ENCODE measurements at places on chromosomes 11 and 22.
A peak's percentile ranks its signal among the peaks of the same experiment; 100 is the strongest.

DNA sequence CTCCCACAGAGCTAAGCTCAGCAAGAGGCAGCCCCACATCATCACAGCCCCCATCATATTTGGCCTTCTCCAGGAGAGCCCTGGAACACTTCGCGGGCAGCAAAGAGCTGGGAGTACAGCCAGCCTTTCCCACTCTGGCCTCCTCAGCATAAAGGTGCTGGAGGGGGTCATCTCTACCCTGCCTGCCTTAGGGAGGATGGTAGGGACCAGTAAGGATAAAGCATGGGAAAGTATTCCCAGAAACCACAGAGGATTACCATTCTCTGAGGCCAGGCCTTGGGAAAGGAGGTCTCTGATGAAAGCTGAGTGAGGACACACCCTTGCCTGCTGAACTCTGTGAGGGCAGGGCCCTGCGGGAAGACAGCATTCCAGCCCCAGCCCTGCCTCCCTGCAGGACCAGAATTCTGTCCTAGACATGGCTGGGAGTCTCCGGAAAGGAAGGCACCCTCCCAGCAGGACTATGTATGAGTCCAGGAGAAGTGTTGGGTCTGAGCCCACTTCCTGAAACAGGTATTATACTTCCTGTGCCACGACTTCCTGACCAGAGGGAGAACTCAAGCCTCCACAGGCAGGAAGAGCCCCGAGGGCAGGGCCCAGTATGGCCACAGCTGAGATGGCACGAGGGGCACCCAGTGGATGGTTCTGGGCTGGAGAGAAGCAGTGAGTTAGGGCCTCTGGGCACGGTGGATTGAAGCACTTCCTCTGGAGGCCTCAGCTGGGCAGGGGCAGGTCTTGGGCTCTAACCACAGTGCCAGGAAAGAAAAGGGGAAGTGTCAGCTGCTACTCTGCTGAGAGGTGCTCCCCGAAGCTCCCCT is 12.9 kb upstream of the CASTOR1 start:
- DNase-seq: no peak

DNA sequence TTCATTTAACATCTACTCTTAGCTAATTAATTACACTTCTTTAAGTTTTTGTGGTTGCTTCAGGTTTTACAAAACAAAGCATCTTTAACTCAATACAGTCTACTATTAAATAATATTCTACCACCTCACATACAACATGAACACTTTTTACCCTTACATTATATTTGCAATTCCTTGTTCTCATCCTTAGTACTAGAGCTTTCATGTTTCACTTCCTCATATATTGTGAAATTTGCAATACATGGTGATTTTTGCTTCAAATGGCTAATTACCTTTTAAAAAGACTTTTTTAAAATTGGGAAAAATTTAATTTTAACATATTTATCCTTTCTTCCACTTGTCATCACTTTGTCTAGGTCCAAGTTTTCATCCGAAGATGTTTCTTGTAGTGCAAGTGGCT is 37.5 kb downstream of the RSF1 start:
- no peak for DNase-seq

GRCh38 chr11:43880640-43881159 is at the start of gene ALKBH3:
ALKBH3 (plus strand) TSS chr11:43880831; CDS start chr11:43882653, 1,822 bp downstream.
- DNase-seq: peak; percentile 74

DNA sequence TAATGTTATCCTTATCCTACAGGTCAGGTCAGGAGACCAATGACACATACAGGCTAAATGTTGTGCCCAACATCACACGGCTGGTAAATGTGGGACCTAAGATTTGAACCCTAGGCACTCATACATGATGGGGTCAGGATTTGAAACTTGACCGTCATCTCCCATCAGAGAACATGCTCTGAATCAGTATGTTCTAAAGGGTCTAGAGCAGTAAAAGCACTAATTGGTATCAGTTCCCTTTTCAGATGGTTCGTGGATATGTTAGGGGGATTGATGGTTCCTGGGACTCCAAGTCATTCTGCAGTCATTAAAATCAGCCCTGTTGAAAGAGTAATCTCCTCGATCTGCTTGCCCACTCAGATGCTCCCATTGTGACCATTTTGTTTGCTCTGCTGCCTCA is 65.5 kb downstream of the BMAL1 start:
- DNase-seq: no peak

DNA sequence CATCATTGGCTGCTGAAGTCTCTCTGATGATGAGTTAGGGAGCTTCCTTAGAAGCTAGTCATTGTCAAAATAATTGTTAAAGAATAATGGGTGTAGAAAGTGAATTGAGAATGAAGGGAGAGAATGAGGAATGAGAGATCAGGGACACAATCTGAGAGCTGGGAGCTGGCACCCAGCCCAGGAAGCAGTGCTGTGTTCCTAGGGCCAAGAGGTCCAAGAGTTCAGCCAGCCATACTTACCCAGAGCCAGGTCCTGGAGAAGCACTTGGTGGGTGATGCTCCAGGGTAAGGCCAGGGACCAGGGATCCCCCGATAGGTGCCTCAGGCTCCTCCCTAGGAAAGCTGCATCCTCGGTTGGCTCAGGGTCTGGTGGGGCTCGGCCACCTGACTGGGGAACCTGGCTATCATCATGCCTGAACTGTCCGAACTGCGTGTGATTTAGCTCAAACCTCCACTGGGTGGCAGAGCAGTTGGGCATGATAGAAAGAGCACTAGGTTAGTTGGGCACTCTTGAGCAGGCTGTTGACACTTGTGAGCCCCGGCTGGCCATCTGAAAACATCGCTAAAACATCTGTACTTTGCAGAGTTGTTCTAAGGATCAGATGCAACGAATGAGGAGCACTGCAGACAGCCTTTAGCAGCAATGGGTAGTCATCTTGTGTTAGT is 123.9 kb upstream of the NCAM1 start:
- no peak for DNase-seq

- DNase-seq: no peak
Measured at GRCh38 chr11:9763301-9763700, 99.4 kb downstream of the SWAP70 start.

GRCh38 chr22:31870890-31871289 is 73.4 kb upstream of the YWHAH start:
- no peak for DNase-seq

- no peak for DNase-seq
Measured at GRCh38 chr11:120023120-120023519, 114.8 kb downstream of the TRIM29 start.

DNA sequence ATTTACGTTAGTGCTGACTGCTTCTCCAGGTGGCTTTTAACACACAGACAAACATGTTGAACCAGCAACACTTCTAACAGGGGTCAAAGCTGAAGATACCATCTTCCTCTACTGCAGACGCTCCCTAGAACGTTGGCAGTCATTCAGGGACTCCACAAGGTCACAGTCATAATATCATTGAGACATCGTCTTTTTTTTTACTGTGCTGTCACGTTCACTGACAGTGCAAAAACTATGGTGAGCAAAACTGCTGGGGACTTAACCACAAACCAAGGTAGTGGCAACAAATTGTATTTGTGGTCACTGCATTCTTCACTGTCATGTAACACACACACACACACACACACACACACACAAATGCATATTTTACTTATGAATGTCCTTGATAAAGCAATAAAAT is 244.9 kb downstream of the CASP12 start:
- no peak for DNase-seq

- no peak for DNase-seq
Measured at GRCh38 chr22:18012531-18012930, 11.8 kb downstream of the MICAL3 start.

GRCh38 chr11:60762851-60763691 is 6.4 kb downstream of the MS4A15 start:
- DNase-seq: no peak

DNA sequence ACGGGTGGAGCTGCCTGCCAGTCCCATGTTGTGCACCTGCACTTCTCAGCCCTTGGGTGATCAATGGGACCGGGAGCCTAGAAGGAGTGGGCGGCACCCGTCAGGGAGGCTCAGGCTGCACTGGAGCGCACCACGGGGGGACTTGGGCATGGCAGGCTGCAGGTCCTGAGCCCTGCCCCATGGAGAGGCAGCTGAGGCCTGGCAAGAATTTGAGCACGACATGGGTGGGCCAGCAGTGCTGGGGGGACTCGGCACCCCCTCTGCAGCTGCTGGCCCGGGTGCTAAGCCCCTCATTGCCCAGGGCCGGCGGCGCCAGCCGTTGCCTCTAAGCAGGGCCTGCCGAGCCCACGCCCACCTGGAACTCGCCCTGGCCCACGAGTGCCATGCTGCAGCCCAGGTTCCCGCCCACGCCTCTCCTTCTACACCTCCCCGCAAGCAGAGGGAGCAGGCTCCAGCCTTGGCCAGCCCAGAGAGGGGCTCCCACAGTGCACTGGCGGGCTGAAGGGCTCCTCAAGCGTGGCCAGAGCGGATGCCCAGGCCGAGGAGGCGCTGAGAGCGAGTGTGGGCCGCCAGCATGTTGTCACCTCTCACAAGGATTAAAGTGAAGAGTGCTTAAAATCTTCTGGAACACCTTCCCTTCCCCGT is 372.0 kb downstream of the ETS1 start:
- no peak for DNase-seq

- no peak for DNase-seq
Measured at GRCh38 chr11:116225236-116225635, 547.6 kb downstream of the BUD13 start.

DNA sequence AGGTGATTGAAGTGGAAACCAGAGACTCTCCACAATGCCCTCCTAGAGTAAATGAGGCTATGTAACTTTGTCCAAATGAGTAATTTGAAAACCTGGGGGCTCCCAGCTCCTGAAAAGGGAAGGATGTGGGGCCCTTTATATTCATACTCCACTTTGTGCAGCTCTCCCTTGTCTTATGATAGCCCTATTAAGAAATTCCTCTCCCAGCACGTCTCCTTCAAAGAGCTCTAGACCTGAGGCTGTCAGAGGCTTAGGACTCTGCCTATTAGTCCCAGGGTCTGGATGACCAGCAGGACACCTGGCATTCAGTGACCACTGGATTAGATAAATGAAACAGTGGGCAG is 2.1 kb downstream of the SLC43A1 start:
- no peak for DNase-seq

DNA sequence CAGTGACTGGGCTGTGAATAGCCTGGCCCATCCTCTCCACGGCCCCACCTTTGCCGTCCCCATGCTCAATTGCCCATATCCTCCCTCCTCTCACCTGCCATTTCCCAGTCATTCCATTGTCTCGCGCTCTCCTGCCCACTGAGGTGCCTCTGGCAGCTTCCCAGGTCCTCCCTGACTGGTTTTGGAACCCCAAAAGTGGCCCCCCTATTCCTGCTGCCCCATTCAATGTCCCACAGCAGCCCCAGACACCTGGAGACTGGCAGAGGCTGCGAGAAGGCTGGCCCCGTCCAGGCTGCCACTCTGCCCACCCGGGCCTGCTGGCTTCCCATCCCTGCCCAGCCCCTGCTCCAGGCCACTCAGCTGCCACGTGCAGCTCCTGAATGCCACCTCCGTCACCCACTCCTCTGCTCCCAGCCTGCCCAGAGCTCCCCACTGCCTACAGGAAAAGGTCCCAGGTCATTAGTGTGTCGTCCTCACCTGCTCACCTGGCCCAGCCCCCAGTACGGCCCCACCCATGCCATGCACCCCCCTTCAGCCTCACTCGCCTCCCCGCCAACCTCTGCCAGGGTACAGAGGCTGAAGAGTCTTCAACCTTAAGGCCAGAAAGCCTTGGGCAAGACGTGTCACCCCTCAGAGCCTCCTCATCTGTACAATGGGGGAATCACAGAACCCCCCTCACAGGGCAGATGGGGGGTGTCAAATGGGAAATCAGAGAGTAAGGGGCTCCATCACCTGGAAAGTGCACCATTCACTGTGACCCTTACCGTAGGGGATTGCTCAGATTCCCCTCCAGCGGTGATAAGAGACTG is 37.5 kb downstream of the KCNJ4 start:
- DNase-seq: no peak

GRCh38 chr22:22879675-22880155 is 7.9 kb upstream of the IGLL5 start:
- no peak for DNase-seq

DNA sequence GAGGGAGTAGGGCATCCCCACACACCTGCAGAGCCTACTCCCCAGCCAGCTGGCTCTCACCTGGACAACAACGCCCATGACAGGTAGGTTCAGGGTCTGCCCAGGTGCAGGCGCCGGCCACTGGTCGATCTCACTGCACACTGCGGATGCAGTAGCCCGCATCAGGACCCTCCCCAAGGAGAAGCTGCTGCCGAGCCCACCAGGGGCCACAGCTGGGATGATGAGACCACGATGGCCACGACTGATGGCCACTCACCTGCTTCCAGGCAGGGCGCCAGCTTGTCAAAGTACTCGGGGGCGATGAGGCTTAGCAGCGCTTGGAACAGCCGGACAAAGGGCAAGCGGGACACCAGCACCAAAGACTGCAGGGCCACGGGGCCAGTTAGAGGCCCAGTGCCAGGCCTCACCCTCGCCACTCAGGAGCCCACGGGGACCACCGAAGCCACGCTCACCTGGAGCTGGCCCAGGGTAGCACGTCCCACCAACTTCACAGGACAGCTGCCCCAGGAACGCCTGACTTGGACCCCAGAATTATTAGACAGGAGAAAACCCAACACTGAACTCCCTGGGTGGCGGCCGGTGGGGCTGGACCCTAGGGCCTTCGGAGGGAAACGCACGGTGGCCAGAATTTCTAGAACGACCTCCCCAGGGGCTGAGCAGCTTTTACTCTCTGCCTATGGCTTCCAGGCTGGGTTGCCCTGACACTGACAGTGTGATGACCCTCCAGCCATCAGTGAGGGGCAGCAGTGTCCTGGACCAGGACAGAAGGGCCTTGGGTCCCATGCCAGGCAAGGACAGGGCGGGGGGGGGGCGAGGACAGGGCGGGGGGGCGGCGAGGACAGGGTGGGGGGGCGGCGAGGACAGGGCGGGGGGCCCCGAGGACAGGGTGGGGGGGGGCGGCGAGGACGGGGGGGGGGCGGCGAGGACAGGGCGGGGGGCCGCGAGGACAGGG is 8.9 kb upstream of the PLXNB2 start:
- no peak for DNase-seq

DNA sequence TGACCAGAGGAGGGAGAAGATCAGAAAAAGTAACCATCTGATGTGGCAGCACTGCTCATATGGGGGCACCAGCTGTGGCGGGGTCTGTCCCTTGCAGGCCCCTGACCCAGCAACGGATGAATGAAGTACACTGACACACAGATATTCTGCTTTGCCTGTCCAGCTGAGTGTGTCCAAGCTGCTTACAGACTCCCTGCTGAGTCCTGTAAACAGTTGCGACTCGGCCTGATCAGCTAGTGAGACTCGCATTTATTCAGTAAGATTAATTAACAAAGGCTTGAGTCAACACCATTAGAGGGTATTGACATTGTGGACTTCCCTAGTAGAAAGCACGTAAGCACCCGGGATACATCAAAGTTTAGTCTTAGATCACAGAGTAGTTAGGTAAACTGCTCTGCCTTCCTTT is 15.3 kb upstream of the OR10D3 start:
- DNase-seq: no peak

DNA sequence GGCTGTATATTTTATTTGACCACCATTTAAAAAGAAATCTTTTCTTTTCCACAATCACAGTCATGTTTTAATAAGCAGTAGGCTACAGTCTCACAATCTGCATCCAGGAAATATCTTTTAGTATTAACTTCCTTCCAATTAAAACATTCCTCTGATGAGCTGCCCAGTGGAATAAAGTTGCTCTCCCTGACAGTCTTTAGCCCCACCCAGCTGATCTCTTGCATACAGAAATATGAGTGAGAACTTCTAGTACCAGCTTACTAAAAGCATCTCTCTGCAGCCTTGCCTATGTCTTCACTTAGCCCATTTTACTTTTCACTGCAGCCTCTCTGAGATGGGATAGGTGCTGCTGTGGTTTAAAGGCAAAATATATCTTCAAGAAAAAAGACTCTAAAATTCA is 143.4 kb upstream of the ANO3 start:
- DNase-seq: no peak

- no peak for DNase-seq
Measured at GRCh38 chr11:27692781-27693180, 7.5 kb downstream of the BDNF start.

Data from HS-27A (cell line).